ENCODE measurements at places on chromosomes 13 and 19. TPM values are rescaled to one million over a fixed set of nuclear protein-coding genes. Genes with fewer than 3 reads are reported as not detected.

DNA sequence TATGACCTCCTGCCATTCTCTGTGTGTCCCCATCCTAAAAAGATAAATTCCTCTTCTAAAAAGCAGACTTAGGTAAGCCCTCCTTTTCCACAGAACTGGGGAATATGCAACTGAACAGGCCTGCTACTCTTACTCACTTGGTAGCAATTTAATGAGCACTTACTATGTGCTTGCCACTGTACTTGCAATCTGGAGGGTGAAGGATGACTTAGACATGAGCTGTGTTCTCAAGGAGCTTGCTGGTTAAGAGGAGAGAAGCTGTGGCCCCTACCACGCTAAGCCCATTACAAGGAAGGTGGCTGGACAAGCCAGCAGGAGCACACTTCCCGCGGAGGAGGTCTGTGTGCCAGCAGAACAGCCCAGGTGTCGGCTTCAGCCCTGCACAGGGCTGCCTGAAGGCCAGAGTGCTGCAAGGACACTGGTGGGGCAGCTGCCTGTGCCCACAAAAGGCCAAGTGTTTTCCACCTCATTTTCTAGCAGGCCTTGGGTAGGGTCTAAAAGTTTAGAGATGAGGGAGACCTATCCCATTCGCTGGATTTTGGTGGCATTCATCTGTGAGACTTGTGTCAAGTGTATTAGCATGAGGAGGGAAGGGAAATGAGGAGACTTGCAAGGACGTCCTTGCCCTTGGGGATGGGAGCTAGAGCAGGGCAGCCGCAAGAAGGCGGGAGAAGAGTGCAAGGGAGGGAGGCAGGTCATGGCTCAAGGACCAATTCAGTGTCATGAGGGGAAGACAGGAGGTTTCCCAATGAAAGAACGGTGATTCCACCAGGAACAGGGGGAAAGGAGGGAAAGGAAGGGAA is 52.0 kb downstream of the COL4A1 start:
- DNase-seq: no peak

OR7C1 gene
- not detected for total RNA-seq

DNA sequence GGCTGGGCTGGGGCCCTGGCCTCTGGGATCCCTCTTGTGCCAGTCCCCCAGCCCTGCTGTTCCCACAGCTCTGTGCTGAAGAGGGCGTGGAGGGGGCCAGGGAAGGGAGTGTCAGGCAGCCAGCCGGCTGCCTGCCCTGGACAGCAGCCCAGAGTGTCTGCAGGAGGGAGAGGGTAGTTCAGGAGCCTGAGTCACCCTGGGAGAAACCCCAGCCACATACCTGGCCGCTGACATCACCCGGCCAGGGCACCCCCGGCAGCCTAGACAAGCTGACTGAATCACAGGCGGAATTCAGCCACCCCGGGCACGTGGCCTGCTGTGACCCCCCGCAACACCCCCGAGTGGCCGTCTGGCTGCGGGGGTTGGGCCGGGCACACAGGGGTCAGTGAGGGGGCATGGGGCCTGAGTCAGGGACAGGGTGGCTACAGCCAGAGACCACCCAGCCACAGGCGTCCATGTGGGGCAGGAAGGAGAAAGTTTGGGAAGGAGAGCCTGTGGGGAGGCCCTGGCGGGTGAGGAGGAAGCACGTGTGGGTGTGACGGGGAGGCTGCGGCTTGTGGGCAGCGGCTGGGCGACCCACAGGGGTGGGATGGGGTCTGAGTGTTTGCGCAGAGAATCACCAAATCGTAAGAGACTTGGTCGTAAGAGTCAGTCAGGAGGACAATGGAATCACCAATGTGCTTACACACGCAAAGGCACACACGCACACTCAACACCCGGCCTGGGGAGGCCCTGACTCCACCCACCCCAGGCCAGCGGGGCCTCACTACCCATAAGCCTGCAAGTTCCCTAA is 11.9 kb upstream of the FOSB start:
- peak; percentile 92 for DNase-seq

PIBF1 gene
- total RNA-seq: 12.2 TPM

- DNase-seq: no peak
These were observed 194.6 kb downstream of the TM9SF2 start for GRCh38 chr13:99695857-99696256.

DNA sequence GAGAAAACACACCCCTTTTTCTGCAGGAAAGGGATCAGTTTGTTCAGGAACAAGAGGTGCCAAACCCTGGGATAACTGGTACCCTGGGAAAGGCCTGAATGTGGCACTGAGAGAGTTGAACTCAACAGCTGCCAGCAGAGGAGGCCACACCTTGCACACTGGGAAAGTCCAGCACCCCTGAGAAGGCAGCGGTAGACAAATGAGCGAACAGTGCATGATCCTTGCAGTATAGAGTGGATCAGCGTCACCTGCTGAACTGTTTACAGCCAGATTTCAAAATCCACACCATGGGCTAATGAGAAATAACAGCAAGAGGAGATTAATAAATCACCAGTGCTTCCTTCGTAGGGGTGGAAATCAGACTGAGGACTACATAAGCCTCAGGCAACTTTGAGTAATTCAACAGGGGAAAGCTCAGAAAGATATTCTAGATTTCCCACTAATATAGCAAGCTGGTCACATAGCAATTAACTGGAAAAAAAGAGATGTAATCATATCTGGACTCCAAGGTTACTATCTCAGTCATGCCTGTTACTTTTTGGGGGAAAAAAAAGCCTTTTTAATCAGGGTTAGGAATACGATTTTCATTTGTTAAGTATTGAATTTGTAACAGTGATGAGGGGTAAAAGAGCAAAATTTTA is 52.0 kb downstream of the DCT start:
- no peak for DNase-seq

LRRC4B gene
- 2.9 TPM for total RNA-seq

SPTBN4 gene
- total RNA-seq: 3.4 TPM

DNA sequence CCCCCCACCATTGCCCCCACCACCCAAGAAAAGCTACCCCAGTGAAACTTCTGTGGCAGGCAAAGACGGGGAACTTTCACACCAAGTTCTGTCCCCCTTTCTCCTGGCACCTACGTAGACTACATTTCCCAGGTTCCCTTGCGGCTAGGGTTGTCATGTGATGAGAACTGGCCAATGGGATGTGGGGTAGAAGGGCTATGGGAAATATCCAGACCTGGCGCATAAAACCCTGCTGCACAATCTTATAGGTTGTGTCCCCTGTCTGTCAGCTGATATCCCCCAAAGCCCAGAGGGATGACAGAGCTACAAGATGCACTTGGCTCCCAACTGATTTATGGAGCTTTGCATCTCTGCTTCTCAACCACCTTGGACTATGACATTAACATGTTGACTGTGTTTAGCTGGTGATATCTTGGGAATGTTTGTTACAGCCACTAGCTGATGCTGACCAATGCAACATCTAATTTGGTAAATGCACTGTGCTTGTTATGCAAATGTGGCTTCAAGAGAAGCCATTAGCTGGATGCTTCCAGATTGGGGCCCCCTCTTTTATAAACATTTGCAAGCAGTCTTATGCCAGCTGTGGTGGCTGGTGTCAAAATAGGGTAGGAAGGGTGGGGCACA is 6.1 kb downstream of the SH2D3A start:
- no peak for DNase-seq

DNA sequence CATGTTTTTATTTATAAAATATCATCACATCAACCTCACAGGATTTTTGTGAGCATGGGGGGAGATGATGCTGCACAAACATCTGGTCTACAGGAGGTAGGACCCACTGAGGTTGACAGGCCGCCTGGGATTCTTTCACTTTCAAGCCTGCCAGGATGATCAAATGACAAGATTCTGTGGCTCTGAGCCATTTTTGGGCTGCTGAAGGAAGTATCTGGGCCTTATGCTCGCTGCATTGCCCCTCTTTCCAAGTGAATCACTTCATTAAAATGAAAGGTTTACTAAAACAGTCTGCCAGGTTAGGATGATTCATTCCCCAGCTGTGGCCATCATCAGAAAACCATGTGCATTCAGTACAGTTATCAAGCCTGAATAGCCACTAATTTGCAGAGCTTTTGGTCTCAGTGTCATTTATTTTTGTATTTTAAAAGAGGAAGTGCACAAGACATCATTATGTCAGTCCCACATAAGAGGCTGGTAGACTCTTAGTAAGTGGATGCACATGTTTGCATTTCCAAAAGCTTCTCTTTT is 34.4 kb downstream of the STARD13 start:
- DNase-seq: peak; percentile 35

- no peak for DNase-seq
These were observed 109.2 kb downstream of the ESD start for GRCh38 chr13:46687810-46688209.

DNA sequence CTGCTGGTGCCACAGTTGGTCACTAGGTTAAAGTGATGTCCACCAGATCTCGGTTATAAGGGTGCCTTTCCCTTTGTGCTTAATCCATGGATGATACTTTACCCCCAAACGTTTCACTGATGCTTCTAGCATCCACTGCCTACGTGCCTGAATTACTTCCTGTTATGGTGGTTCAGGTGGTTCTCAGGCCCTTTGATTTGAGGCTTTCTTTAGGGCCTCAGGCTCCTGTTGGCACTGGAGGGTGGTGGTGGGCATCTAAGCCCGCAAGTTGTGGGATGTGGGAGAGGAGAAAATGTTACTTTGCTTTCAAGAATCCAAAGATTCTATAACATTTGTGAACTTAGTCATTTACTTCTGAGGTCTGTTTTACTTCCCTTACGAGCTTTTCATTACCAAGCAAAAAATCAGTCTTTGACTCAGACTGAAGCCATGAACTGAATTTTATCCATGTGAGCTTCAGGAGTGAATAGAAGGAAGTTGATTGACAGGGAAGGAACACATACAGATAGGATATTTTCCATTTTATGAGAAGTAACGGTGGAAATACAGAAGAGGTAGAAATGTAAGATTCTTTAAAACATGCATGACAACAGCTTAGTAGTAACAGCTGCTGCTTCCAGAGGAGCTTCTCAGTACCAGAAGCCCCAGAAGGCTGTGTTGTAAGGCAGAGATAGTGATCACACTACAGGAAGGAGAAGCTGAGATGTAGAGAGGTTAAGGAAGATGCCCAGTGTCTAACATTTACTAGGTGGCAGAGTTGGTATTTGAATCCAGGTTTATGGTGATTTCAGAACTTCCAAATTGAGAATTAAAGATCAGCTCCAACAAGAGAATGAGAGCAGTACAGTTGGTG is 65.0 kb downstream of the ARHGEF7 start:
- DNase-seq: no peak

SLAIN1 gene
- 12.0 TPM for total RNA-seq

- DNase-seq: no peak
These were observed 15.8 kb downstream of the FREM2 start for GRCh38 chr13:38702669-38703068.

DNA sequence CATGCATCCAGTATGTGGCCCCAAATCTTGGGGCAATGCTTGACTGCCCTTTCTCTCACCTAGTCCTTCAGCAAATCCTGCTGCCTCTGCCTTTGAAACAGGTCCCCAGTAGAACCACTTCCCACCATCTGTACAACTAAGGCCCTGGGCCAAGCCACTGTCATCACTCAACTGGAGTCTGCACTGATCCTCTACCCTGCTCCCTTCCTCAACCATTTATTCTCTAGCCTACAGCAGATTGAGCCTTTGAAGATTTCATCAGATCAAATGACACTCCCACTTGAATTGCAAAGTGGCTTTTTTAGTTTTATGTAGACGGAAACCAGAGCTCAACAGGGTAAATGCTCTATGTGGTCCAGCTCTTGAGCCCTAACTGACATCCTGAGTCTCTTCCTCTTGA is 43.5 kb downstream of the ATP8A2 start:
- no peak for DNase-seq

GRCh38 chr19:44662691-44663385 is 8.4 kb upstream of the CEACAM19 start:
- DNase-seq: no peak

GRCh38 chr13:62302341-62302740 is 886.7 kb upstream of the PCDH20 start:
- no peak for DNase-seq

DNA sequence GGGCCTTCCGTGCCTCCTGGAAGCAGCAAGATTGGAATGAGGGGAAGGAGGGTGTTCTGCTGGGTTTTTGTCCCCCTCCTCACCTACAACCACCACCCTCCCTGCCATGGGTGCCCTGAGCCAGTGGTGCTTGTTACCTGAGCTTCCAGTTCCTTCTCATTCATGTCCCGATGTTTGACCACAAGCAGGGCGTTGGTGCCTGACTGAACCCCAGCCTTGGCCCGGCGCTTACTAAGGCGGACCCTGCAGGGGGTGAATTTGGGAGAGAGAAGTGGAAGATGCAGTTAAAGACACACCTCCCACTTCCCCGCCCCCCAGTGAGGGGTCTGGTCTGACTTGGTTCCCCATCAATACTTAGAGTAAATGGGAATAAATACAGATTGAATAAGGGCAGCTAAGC is 4.3 kb downstream of the PAF1 start:
- DNase-seq: no peak

DNA sequence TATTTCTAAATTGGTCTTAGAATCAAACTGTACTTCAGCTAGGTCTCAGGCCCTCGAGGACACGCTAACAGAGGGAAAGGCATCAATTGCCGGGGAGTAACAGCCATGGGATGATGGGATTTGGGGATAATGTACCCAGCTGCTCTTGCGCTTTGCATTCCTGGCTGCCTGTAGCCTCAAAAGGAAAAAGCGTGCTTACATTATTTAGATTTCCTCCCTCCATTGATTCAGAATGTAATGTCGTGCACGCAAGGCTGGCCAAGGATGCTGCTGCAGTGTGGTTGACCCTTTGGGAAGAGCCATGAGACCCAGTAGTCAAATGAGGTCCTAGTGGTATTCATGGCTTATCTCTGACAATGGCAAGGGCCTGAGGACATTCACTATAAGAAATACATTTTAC is 95.1 kb downstream of the SLC7A1 start:
- DNase-seq: no peak

GRCh38 chr13:106449096-106449495 is 86.4 kb downstream of the EFNB2 start:
- DNase-seq: no peak

CEACAM21 gene
- total RNA-seq: 0.89 TPM

- DNase-seq: no peak
These were observed 27.5 kb upstream of the TMEM160 start for GRCh38 chr19:47075941-47076340.

LGALS14 gene
- not detected for total RNA-seq

DNA sequence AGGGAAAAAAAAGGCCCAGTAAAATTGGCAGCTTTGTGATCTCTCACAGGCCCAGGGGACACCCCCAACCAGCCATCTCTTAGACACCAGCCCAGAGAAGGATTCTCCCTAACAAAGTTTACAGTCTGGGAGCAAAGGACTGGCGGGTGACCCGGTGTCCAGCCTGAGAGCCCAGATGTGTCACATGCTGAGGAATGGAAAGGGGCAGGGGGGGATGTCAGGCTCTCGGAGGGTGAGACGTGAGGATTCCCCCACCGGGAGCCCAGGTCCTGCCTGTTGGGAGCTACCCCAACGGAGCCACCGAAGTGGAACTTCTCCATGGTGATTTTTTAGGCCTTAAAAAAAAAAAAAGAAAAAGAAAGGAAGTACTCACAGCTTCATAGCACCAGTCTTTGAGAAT is 4.8 kb upstream of the CTXN1 start:
- no peak for DNase-seq

DNA sequence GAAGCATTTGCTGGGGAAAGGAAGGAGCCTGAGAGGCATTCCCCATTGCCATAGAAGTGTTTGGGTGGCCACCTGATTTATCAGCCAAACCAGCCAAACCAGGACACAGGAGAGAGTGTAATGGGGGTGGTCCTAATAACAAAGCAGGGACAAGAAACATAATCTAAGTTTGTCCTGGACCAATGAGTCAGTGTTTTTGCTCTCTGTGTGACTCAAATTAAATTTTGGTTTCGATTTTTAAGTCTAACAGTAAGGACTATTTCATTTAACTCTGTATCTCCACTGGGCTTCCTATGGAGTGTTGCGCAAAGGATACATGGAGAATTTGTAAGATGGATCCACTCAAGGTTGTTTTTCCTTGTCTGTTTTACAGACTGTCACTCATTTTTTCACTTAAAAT is 19.5 kb upstream of the TRPC4 start:
- DNase-seq: no peak

GRCh38 chr13:50357586-50358118 is 342.4 kb downstream of the KCNRG start:
- DNase-seq: peak; percentile 34

Measured in left cardiac atrium (tissue), 4 donors.